Stimulated activated effector memory CD8-positive, alpha-beta T cell treated with anti-CD3 and anti-CD28 coated beads, Interleukin-12 subunit alpha, Interleukin-12 subunit beta, amount 100 ng/mL, for 72 hours (primary cell): ENCODE measurements at places on chromosomes 13 and 19.

DNA sequence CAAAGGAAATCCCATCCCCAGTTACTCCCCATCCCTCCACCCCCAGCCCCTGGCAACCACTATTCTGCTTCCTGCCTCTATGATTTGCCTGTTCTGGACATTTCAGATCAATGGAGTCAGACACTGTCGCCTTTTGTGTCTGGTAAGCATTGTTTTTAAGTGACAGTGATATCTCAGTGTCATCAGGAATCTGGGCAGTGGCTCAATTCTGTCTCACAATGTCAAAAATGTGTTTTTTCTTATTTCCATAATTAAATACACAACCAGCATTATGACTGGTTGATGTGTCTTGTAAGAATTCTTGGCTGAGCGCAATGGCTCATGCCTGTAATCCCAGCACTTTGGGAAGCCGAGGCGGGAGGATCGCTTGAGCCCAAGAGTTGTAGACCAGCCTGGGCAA is 20.2 kb upstream of the PGLS start:
- DNase-seq, result no peak

- no peak for DNase-seq
These were observed 521.0 kb downstream of the SUCLA2 start for GRCh38 chr13:47480121-47480520.

- peak; percentile 81 for DNase-seq
These were observed 27.2 kb downstream of the PBX4 start for GRCh38 chr19:19591133-19591825.

DNA sequence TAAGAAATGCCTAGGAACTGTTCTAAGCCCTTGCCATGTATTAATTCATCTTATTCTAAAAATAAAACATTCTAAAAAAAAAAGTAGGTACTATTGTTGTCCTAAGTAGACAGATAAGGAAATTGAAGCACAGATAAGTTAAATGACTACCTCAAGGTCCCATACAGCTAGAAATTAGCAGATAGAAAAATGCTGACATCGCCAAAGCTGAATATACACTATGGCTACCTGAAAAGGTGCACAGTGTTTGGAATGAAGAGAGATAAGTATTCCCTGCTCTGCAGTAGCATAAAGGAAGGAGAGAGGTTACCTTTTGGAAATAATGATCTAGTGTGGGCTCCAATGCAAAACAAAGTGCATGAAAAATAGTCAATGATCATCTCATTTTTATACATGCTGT is 65.3 kb downstream of the DCT start:
- DNase-seq, result no peak
